ENCODE measurements at places on chromosomes 5 and 9.

DNA sequence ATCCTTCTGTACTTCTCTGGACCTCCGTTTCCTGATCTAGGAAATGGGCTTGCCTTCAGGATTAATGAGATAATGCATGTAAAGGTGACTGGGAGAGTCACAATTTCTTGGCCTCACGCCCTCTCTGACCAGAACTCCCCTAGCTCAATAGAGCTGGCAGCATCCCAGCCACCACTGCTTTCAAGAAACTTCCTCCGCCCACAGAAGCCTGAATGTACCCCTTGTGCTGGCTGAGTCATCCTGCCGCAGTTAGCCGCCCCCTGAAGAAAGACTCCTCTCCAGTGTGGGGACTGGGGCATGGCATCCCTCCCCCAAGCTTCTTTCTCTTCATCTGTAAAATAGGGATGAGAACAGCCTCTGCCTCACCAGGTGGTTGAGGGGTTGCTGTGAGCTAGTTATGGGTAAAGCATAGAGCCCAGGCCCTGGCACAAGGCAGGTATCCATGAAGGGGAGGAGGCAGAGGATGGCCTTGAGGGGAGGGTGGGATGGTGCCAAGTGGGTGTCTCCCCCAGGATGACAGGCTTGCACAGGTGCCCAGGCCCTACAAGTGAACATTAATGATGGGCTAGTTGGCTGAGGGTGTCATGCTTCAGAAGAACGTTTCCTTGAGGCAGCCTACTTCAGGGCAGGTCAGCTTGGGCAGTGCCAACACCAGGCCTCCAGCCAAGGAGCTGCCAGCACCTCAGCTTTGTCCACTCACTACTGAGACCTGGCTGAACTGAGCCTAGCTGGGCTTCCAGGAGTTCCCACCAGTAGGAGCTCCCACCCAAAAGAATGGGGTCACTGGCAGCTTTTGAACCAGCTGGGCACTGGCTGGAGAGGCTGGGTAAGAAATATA, 3.4 kb downstream of the PDLIM4 start:
- no peak for DNase-seq

DNA sequence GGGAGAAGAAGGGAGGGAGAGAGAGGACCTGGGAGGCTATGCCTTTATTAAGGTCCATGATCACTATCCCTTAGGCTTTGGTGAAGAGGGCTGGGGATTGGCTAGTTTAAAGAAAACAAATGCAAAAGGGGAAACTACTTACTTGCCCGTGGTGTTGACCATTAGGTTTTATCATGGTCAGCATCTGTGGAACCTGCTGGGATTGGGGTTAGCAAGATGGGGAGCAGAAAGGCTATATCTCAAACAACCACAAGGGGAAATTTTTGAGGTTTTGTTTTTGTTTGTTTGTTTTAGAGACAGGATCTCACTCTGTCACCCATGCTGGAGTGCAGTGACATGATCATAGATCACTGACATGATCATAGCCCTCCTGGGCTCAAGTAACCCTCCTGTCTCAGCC, 9.0 kb upstream of the RAD23B start:
- DNase-seq = no peak

- DNase-seq = no peak
These were observed 37.3 kb upstream of the ZNF622 start for GRCh38 chr5:16502866-16503265.

GRCh38 chr5:113112435-113112834, 135.8 kb downstream of the DCP2 start:
- no peak for DNase-seq

- DNase-seq = no peak
These were observed 55.0 kb downstream of the FRMD3 start for GRCh38 chr9:83483223-83483622.

- no peak for DNase-seq
These were observed 81.8 kb downstream of the ARRDC3 start for GRCh38 chr5:91301106-91301846.

DNA sequence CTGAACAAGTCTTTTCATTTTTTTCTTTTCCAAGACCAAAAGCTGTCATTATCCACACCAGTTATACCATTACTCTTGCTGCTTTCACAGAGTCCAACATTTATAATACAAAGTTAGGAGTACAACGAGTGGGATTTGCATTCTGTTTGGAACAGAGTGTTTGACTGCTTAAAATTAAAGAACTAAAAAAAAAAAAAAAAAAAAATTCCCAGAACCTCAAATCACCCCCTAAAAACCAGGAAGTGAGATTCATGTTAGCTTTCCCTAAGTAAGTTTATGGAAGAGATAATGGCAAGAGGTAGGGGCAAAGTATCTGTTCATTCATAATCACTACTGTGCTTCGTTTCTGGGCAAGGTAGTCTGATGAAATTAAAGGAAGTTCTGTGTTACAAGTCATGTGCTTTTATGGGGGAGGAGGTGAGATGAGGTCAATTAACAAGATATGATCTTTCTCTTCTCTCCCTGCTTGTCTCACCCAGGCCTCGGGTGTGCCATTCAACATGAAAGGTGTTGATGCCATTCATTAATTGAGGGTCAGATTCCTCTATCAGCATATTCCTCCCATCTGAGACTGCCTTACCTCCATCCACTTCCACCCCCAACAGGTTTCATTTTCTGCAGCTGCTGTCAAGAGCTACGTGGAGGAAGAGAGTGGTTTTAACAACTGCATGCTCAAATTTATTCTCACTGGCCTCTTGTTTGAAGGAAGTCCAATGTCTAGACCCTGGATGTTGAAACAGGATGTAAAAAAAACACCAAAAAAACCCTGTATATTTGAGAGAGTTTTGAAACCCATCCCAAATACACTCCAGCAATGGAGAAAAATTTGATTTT, 58.1 kb downstream of the MARCHF3 start:
- DNase-seq = peak; percentile 31

GRCh38 chr9:22308177-22308576, 138.4 kb upstream of the DMRTA1 start:
- DNase-seq = no peak

- no peak for DNase-seq
These were observed 75.4 kb upstream of the SHB start for GRCh38 chr9:38144421-38144820.

DNA sequence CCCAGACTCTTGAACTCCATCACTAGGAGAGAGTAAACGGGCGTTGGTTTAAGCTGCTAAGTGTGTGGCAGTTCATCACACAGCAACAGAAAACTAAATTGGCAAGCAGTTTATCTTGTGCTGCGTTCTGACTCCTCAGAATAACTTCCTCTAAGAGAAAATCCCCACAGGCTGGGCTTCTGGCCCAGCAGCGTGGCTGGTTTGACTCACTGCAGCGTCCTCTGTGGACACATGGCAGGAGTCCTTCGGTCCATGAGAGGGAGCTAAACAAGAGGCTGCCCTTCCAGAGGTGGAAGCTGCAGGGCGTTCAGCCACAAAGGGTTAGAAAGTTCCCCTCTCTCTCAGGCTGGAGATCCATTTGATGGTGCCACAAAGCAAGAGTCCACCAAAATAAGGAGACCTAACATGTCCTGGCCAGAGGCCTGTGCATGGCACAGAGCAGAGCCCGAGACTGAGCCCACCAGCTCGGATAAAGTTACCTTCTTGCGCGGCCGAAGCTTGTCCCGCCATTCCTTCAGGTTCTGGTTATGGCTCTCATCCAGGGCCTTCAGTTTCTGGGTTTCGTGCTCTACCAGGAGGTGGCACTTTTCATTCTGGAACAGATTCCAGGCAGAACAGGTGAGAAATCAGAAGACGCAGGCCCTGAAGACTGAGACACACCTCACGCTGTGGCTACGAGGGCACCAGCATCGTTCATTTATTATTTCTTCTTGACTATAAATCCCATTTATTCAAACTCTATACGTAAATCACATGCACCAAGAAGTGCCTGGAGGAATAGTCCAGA, 46.2 kb upstream of the FBXW11 start:
- DNase-seq = no peak

DNA sequence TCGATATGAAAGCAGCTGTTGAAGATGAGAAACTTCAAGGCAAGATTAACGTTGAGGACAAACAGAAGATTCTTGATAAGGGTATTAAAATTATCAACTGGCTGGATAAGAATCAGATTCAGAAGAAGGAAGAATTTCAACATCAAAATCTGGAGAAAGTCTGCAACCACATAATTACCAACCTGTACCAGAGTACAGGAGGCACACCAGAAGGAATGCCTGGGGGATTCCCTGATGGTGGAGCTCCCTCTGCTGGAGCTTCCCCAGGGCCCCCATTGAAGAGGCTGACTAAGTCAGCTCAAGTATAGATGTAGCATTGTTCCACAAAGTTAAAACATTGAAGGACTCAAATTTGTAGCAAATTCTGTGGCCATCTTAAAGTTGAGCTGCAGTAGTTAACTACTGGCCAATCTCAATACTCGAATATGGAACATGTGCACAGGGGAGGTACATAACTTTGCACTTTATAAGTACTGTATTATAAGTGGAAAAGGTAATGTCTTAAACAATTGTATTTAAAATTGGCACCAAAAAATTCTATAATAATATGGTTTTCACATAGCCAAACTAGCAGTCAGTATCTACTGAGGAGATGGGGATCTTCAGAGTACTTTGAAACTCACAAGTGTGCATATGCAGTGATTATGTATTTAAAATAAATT, 237.5 kb downstream of the CHSY3 start:
- no peak for DNase-seq

- no peak for DNase-seq
These were observed 69.2 kb upstream of the PLPP1 start for GRCh38 chr5:55603922-55604321.

- DNase-seq = no peak
These were observed 11.7 kb downstream of the TRIM23 start for GRCh38 chr5:65612298-65612907.

DNA sequence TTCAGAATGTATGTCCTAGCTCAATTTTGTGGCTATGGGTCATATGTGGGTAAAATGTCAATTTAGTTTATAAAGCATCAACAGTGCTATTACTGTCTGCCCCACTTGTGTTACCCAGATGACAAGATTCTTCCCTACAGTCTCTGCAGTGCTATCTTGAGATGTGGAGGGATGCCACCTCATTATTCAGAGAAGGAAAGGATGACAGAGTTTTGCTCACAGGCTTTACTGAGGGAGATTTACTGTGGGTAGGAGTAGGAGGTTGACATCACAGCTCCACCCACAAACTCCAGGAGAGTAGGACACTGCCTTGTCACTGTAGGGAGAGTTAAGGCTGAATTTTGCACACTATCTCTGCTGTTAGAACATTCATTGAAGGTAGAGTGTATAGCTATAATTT, 359.3 kb downstream of the HTR1A start:
- no peak for DNase-seq

- DNase-seq = no peak
These were observed 76.2 kb upstream of the SPIN1 start for GRCh38 chr9:88312045-88312444.

- no peak for DNase-seq
These were observed 16.7 kb downstream of the GALNT10 start for GRCh38 chr5:154207204-154207603.

- no peak for DNase-seq
These were observed 50.8 kb downstream of the DTWD2 start for GRCh38 chr5:118937393-118938061.

GRCh38 chr5:160270704-160271103, 41.4 kb downstream of the FABP6 start:
- DNase-seq = no peak

DNA sequence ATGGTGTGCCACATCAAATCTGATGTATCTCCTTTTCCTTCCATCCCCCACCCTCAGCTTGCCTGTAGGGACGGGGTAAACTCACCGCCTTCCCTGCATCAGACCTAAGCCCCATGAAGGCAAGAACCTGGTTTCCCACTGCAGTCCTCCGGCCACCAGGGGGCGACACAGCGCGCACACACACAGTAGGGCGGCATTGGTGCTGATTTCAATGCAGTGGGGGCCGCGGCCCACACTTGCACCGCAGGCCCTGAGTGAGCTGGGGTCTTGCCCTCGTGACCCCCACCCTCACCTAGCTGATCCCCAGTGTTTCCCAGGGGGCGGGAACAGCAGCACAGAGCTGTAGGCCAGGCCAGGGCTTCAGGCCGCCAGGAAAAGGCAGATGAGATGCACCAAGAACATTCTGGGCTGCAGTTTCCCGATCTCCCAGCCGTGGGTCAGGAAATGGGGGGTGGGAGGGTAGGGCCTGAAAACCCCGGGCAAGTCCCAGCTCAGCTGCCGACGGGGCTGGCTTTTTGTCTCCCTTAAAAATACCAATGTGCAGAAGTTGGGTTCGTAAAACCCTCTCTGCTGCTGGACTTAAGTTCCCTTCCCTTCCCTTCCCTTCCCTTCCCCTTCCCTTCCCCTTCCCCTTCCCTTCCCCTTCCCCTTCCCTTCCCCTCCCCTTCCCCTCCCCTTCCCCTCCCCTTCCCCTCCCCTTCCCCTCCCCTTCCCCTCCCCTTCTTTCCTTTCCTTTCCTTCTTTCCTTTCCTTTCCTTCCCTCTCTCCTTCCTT, 19.5 kb downstream of the FAM163B start:
- DNase-seq = peak; percentile 13

DNA sequence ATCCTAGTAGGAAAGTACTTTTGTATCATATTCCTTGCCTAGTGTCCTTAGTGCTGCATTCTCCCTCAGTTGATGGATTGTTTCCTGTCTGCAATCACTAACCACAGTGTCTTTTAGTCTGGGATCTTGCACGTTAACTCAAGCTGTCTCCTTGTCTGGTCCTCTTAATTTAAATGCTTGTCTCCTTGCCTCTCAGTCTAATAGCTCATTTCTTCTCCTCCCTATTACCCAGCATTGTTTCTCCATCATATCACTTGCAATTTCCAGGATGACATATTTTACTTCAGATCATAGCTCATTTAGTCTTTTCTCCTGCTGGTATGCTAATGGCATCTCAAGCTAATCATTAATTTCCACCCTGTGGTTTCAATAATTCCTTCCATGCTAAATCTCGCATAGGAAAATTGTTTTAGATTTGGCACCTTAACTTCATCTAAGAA, 2052.0 kb upstream of the C9orf72 start:
- no peak for DNase-seq

- no peak for DNase-seq
These were observed 74.5 kb downstream of the XRCC4 start for GRCh38 chr5:83151821-83152220.

All from activated T-helper 2 cell treated with anti-CD3 and anti-CD28 coated beads, Interferon-gamma antibody, Interleukin-2, Interleukin-4, amounts not matched to agents 10 μg/mL and 5 μg/mL and 100 μg/mL, durations not matched to agents 14 hours and 24 hours and 36 hours (primary cell).